ENCODE measurements at places on chromosomes 7 and 10.

DNA sequence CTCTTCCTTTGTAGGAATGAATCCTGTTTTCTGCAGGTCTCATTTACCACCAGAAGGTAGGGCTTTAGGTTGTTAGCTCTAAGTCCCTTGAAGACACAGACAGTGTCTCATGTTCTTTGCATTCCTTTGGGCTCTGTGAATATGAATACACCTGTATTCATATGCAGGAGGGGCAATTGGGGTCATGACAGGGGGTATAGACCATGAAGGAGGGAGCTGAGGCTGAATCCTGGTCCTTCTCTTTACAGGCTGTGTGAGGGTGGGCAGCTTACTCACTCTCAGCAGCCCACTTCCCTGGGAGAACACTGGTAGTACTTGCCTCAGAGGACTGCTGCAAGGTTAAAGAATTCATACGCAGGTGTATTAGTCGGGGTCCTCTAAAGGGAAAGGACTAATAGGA is 267.2 kb upstream of the MGMT start:
- DNase-seq, result no peak

GRCh38 chr10:79441433-79441832 is 4.0 kb downstream of the ZCCHC24 start:
- DNase-seq, result no peak

DNA sequence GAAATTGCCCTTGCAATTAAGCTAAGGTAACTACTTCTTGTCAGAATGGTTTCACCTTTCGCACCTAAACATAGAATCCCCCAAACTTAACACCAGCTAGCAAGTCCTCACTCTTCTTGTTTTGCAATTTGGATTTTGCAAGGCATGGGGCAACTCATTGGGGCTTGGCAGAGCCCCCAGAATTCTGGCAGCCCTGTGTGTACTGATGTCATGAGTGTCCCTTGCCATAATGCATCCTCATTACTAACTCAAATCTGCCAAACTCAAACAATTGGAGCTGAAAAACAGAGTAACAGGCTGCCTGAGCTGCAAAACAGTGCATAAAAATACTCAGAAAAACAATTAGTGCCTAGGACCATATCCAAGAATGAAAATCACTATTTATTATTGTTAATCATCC is 7.9 kb upstream of the XPNPEP1 start:
- no peak for DNase-seq

DNA sequence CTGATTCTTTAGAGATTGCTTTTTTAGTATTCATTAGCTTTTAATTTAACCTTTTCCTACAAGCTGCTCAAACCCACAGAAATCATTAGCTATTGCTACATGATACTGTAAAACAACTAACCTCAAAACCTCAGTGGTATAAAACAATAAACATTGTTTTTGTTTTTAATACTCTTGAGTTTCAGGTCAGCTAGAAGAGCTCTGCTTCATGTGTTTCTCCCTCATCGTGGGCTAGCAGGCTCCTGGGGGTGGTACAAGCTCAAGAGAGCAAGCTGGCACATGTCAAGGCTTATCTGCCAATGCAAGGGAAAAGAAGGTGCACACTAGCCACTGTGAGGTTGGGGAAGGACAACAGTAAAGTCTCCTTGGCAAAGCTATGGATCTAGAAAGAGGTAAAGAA is 232.9 kb upstream of the PHF14 start:
- DNase-seq, result no peak

GRCh38 chr10:33064706-33065105 is 106.7 kb upstream of the ITGB1 start:
- no peak for DNase-seq

GRCh38 chr10:3902809-3903410 is 117.9 kb upstream of the KLF6 start:
- DNase-seq, result no peak

- no peak for DNase-seq
Measured at GRCh38 chr10:72088889-72089575, 681 bp upstream of the SPOCK2 start.

DNA sequence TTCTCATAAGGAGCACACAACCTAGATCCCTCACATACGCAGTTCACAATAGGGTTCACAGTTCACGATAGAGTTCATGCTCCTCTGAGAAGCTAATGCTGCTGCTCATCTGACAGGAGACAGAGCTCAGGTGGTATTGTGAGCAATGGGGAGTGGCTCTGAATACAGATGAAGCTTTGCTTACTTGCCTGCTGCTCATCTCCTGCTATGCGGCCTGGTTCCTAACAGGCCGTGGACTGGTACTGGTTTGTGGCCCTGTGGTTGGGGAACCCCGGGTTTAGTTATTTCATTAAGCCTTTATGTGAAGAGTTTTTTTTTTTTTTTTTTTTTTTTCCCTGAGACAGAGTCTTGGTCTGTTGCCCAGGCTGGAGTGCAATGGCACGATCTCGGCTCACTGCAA is 19.4 kb downstream of the SLK start:
- no peak for DNase-seq

DNA sequence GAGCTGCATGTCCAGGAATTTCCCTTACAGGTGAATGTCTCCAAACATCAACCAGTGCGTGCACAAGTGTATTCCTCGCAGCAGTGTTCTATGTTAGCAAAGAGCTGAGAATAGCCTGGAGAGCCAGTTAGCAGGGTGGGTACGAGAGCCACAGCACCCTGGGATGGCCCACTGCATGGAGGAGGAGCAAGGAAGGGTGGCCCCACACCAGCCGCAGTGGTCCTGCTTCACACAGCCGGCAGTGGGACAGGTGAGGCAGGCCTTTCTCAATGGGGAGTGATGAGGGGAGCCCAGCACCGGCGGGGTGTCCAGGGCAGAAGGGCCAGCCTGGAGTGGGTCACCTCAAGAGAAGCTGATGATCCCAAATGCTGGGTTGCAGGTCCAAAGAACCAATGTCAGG is 240.7 kb downstream of the TCERG1L start:
- DNase-seq, result no peak

DNA sequence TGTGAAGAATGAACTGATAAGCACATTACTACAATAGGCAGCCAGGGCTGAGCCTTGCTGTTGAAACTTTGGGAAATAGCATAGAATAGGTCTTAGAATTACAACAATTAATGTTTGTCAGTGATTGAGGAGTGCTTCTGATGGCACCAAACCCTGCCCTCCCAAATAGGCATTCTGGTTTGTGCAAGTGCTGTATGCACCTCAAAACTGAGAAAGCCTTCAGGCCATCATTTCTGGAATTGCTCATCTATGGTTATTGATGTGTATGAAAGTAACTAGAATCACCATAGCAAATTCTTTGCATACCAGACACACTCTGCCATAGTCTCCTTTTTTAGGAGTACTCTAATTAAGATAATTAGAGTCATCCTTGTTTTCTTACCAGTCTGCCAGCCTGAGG is 585.0 kb upstream of the MBL2 start:
- no peak for DNase-seq

DNA sequence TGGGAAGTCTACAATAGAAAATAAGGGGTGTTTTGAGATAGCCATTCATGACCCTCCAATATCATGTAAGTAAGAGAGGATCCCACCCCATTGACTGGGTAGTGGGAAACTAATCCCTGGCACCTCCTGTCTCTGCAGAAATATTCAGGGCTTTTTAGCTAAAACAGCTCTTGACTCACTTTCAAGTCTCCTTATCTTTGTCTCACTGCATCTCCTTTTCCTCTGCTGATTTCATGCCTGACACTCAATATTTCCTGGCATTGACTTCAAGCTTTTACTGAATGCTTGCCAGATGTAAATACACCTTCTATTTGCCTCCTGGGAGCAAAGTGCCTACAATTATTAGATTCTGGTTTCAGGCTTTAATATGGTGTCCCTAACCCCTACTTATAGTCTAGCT is 57.1 kb downstream of the CHRM2 start:
- peak; percentile 47 for DNase-seq

GRCh38 chr7:922334-923107 is 32.0 kb downstream of the ADAP1 start:
- no peak for DNase-seq

DNA sequence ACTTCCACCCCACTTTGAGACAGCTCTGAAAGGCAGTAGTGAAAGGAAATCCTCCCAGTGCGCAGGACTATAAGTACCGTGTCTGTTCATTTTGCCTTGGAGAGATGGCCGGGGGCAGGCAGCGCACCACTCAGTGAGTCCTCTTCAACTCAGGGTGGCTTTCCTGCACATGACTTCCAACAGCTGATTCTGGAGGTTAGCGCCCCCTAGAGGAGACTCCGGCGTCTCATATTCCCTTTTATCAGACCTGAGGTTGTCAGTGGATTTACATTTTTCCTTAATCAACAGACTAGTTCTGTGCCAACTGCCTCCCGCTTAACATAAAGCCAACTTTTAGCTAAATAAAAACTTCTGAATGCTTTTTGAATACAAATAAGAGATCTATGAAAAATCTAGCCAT is 101.0 kb downstream of the HERPUD2 start:
- no peak for DNase-seq

DNA sequence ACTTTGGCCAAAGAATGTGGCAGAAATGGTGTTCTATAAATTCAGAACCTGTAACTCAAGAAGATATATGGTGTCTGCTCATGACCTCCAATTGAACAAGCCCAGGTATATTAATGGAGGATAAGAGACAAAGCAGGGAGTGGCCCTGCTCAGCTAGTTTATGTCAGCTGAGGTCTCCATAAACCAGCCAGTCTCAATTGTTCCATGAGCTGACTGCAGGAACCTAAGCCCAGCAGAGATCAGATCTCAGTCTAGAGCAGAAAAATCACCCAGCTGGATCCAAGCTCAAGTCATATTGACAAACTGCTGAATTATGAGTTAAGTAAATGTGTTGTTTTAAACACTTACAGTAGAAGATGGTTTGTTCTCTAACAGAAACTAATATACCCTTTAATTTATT is 105.5 kb upstream of the SGCE start:
- no peak for DNase-seq
